Psoas muscle (tissue), 8 donors: ENCODE measurements at places on chromosomes 1 and 21. TPM values are rescaled to one million over a fixed set of nuclear protein-coding genes. Genes with fewer than 3 reads are reported as not detected.

The MCOLN2 gene
- polyA plus RNA-seq = 0.04 TPM

DNA sequence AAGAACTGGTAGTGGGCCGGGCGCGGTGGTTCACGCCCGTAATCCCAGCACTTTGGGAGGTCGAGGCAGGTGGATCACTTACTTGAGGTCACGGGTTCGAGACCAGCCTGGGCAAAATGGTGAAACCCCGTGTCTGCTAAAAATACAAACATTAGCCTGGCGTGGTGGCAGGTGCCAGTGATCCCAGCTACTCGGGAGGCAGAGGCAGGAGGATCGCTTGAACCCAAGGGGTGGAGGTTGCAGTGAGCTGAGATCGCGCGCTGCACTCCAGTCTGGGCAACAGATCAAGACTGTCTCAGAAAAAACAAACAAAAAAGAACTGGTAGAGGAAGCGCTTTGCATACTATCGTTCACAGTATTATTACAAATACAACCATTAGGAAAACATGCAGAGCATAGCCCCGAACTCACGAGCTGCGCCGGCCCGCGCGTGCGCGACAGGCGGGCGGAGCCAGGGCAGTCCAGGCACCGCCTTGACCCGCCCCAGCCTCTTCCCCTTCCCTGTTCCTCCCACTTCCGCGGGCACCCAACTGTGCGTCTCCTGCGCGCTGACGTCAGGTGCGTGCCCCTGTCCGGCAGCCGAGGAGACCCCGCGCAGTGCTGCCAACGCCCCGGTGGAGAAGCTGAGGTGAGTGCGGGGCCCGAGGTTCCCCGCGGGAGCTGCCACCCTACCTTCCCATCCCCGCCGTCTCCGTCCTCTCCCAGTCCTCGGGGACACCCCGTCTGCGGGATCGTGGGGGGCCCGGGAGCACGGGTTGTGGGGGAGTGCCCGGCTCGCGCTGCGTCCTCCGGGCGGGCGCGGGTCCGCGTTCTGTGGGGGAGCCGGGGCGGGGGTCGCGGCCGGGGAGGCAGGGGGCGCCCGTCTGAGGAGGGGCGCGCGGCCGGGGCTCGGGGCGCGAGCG lies at the start of gene CDC42:
CDC42 (plus strand) TSS at position 595 of the 902 bp plus-strand sequence. CDS start 25,770 bp downstream, outside the sequence.
- DNase-seq = peak; percentile 99

- DNase-seq = no peak
Observed at GRCh38 chr21:9774347-9774746, 747.0 kb upstream of the TPTE start.

GRCh38 chr1:205813755-205814058 lies 709 bp upstream of the SLC41A1 start:
- no peak for DNase-seq
